ENCODE measurements at places on chromosomes 7 and 10.
A peak's percentile ranks its signal among the peaks of the same experiment; 100 is the strongest.

DNA sequence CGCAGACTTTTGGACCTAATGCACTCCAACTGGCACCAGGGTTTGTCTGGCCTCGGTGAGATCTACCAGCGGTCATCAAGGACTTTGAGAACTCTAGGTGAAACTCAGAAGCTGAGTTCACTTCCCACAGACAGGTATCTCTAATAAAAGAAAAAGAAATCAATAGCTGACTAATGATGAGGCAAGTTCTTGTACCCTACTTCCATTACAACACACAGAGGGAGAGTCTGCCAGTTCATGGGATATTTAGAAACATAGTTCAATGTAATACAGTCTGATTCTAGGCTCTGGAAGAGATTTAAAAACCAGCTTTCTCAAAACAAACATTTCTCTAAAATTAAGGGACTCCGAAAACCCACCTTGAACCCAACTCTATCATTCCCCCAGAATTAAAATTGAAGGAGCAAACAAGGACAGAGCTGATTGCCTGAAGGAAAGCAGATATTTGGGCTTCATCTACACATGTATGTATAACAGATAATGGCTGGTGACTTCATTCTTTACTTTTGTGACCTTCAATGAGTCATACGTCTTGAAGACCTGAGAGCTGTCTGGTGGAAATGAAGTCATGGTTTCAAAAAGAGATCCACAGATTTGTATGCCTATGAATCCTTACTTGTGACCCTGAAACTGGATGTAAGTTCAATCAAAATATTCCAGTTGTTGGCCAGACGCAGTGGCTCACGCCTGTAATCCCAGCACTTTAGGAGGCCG, 2.7 kb upstream of the PNLIPRP1 start:
- no peak for DNase-seq

DNA sequence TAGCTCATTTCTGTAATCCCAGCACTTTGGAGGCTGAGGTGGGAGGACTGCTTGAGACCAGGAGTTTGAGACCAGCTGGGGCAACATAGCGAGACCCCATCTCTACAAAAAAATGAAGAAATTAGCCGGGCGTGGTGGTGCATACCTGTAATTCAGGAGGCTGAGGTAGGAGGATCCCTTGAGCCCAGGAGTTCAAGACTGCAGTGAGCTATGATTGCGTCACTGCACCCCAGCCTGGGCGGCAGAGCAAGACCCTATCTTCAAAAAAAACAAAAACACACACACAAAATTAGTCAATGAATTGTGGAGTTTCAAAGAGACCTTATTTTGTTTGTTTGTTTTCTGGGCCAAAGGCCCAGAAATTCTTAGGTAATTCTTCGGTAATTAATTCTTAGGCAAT, 110.0 kb downstream of the CUX1 start:
- no peak for DNase-seq

- DNase-seq = peak; percentile 89
Observed at GRCh38 chr10:133258818-133259601, 17.7 kb downstream of the ADAM8 start.

GRCh38 chr7:20229646-20230500, 12.7 kb upstream of the MACC1 start:
- DNase-seq = no peak

DNA sequence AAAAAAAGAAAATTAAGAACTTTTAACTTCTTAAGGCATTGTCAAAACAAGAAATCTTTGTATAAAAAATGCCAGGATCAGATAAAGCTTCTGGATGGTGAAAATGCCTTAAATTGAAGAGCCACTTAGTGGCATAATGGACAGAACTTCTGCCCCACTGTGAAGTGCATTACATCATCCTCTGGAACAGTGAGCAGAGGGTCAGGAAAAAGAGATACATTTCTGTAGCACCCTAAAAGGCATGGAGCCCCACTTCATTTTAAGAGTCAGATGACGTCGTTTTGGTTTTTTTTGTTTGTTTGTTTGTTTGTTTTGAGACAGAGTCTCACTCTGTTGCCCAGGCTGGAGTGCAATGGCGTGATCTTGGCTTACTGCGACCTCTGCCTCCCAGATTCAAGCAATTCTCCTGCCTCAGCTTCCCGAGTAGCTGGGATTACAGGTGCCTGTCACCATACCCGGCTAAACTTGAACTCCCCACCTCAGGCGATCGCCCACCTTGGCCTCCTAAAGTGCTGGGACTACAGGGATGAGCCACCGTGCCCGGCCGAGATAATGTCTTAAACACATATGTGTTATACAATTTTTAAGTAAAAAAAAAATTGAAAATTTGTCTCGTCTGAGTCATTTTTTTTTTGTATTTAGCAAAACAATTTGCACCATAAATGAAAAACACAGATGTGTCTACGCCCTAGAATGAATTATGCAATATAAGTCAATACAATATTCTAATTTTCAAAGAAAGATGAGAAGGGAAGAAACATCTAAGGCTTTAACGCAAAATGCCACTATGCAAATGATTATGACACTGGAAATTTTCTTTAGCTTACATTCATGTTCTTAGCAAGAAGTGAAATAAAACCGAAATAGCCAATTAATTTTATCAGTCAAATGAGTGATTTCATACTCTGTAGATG, 29.2 kb downstream of the SLC13A1 start:
- DNase-seq = no peak

DNA sequence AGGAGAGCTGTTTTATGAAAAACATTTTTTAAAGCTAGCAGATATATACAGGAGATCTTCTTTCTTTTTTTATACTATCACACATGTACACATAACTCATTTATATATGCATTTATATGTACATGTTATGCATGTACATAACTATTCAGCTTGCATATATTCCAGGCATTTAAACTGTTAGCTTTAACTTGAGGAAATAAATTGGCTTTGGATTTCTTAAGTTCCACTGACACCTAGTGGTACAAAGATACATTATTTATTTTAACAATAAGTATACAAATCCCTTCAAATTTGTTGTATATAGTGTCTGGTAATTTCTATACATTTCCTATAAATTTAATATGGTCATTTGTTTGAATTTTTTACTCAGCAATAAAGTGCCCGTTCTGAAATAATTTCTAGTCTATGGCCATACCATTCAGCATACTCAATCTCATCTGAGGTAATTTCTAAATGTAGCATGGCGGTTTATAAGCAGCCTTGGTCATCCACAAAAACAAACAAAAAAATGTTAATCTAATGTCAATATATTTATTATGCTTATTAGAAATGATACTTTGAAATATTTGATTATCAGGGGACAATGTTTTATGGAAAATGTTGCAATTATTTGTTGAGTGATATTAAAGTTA, 11.6 kb downstream of the ZDHHC6 start:
- DNase-seq = peak; percentile 79

- no peak for DNase-seq
Observed at GRCh38 chr10:119461923-119462322, 80.6 kb downstream of the RGS10 start.

- no peak for DNase-seq
Observed at GRCh38 chr7:135183478-135183877, 13.0 kb upstream of the CYREN start.

- DNase-seq = no peak
Observed at GRCh38 chr10:6423004-6423403, 157.1 kb downstream of the PRKCQ start.

GRCh38 chr7:17239046-17239445, 59.4 kb upstream of the AHR start:
- DNase-seq = no peak

- DNase-seq = no peak
Observed at GRCh38 chr10:48447356-48448215, 141.1 kb downstream of the MAPK8 start.

GRCh38 chr10:103921750-103922195, 3.8 kb upstream of the STN1 start:
- peak; percentile 83 for DNase-seq

DNA sequence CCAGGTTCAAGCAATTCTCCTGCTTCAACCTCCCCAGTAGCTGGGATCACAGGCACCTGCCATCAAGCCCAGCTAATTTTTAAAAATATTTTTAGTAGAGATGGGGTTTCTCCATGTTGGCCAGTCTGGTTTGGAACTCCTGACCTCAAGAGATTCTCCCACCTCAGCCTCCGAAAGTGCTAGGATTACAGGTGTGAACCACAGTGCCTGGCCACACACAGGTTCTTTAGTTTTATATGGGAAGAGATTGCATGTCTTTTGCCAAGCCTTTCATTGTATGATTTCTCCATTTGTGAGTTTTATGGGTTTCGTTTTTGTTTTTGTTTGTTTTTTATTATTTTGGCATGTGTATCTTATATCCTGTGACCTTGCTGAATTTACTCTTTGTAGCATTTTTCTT, 40.9 kb downstream of the C1GALT1 start:
- no peak for DNase-seq

DNA sequence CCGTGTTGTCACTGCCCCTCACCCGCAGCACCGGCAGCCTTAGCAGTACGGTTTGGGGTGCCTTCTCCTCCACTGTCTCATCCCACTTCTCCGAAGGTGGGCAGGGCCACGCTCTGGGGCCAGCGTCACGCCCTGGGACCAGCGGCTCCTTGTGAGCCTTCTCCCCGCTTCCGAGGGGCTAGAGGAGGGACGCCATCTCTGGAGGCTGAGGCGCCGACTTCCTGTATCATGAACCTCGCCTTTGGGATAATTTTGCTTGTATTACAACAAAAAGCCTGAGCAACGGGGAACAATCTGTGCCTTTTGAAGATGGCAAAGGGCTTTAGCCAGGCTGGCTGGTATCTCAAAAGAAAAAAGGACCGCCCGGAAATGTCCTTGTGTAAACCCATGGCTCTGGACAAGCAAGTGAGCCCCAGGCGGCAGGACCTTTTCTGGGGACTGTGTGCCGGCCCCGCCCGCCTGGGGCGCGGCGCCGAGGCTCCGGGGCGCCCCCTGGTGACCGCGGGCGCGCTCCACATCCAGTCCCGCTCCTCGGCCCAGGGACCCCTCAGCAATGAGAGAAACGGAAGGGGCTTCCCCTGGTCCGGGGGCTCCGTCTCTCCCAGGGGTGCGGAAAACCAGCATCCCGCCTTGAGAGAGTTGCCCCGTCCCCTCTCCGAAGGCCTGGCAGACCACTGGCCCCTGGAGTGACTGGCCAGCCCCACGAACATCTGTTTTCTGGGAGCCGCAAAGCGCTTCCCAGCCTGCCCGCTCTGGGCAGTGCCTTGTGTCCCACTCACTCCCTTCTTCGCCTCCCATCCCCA, 3.8 kb downstream of the DEPP1 start:
- DNase-seq = peak; percentile 73

DNA sequence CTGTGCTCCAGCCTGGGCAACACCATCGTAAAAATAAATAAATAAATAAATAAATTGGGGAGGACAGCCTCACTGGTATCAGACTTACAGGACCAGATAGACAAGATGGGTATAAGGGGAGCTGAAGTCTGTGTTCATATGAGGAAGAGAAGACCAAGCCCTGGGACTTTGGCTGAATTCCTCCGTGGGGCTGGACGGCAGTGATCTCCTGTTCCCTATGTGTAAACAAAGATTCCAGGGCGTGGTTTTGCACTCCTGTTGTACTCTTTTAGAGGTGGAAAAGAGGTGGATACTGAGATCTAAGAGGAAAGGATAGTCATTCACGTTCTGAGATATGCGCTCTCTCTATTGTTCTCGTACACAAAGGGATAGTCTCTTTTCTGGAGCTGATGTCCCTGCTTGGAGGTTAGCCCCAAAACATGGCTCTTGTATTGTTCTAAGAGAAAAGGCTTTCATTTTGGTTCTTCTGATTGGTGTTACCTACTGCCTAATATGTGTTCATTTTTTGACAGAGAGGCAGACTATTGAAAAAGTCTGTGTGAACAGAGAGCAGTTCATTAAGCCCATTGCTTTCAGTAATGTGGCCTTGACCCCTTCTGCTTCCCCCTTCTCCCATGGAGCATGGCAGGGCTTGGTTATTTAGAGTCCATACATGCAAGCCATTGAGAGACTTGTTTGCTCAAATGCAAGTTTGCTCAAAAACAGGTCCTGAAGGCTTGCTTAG, 12.3 kb downstream of the KCTD7 start:
- DNase-seq = no peak

DNA sequence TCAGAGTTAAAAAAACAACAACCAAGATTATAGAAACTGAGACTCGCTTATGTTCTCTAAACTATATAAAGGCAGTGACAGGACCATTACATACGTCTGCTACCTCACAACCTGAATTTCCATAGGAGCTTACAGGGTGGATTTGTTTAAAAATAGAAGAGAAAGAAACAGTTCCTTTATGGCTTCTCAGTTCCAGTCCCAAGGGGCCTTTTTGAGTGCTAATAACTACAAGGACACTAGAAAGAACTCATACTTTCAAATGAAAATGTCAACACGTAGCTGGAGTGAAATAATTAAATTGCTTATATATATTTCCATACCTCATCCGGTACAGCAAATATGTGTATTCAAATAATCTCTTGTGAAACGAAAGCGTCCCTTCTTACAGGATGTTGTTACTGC, 19.7 kb downstream of the TSPAN12 start:
- DNase-seq = no peak

GRCh38 chr10:74249865-74250264, 98.8 kb downstream of the ADK start:
- DNase-seq = no peak

DNA sequence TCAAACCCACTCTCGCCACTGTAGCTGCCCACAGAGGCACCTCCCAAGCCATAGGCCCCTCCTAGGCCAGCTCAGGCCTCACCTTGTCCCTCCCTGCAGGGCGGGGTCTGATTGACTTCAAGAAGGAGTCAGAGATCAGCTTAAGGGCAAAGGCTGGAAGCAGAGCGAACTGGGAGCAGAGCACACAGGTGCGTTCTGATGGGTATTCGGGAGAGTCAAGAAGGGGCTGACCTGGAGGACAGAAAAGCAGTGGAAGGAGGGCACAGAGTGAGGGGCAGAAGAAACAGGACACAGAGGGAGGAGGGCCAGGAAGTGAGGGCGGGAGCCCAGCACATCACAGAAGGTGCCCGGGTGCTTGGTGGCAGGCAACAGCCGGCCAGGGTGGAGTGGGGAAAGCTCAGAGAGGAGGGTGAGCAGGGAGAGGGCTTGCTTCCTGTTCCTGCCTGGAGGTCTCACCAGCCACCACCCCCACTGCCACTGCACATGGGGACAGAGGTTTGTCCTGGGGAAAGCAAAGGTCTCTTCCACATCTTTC, at the start of gene AOC1:
AOC1 (plus strand) TSS at position 147 of the 535 bp plus-strand sequence. CDS start 3,954 bp downstream, outside the sequence.
- DNase-seq = peak; percentile 18

- DNase-seq = no peak
Observed at GRCh38 chr10:131113709-131114291, 197.7 kb downstream of the TCERG1L start.

DNA sequence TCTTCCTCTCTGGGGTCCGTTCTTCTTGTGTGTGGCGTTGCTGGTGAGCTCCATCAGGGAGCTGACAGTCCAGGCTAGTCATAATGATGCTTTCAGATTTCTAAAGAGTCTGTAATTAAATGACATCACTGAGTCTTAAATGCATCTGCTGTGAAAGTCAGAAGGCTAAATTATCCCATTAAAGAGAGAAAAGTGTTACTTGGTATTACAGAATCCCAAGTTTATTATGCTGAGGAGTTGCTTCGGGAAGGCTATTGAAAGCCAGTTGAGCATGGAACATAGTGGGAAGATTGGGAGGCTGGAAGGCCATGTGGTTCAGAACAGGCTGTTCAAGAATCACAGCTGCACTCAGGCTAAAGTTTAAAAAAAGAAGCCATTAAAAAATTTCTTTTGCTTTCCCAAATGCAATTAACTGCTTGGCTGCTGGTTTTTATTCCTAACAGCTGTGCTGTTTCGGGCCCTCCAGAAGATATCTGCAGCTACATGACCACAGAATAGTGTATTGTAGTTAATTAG, 342.6 kb upstream of the LRGUK start:
- no peak for DNase-seq
